AG04450 (cell line): ENCODE measurements at places on chromosomes 6 and 20.

GRCh38 chr20:55271371-55271770 is 733.9 kb downstream of the CBLN4 start:
- no peak for DNase-seq

DNA sequence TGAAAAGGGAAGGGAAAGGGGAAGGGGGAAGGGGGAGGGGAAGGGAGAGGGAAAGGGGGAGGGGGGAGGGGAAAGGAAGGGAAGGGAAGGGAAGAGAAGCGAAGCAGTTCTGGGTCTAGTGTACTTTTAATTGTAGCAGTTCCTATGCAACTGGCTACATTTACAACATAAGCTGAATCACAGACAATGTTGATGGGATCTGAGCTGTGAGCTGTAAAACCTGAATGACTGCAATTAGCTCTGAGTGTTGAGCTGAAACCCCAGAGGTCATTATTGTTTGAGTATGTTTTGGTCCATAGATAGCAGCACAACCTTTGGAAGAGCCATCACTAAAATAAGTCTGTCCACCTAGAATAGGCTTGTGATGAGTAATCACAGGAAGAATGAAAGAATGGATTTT is 7.2 kb upstream of the ABHD12 start:
- no peak for DNase-seq

- no peak for DNase-seq
These were observed 1.2 kb upstream of the PNPLA1 start for GRCh38 chr6:36268478-36269275.

DNA sequence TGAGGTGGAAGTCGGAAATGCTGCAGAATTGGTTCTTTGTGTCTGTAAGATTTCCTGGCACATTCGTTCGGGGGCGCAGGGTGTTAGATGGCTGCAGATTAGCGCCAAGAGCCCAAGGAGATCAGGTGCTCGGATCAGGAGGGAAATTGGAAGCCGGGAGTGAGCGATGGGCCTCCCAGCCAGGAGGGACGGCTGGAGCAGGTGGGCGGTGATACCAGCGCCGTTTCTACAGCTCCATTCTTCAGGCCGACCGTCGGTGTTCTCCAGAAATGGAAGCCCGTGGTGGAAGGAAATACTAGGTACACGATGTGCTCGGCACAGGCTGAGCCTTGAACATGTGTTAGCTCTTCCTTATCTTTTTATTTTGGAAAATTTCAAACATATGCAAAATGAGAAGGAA is 6.5 kb downstream of the SIRPA start:
- DNase-seq: no peak

DNA sequence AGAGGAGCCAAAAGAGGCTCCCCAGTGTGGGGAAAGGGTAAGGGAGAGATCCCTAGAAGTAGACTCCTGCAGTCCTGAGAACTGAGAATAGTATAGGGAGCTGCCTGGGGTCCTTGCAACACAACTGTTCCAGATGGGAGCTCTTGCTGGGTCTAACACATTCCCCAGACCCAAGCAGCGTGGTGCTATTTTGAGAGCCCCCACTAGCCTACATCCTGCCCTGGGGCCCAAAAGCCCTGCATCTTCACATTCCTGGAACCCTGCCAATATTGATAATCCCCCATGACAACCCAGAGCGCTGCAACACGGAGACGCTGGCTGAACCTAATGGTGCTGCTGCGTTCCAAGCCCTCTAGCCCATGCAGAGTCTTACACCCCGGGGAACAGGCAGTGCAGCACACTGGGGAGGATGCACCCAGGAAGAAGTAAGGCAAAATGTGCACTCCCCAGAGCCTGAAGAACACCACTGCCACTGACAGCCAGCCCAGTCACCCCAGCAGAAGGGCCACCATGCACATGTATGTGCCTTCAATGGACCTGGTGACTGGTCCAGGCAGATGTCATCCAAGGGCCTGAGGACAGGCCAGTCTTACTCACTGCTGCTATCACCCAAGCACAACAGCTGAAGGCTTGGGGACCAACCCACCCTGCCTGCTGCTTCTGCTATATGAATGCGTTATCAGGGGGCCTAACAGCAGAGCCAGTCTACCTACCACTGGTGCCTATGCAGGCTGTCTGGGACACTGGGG is 7.0 kb upstream of the RNF217 start:
- no peak for DNase-seq

- DNase-seq: no peak
These were observed 120.4 kb upstream of the ZNF184 start for GRCh38 chr6:27593200-27593818.

GRCh38 chr20:40282541-40282940 is 406.5 kb downstream of the MAFB start:
- no peak for DNase-seq

- no peak for DNase-seq
These were observed 253.8 kb downstream of the NKAIN2 start for GRCh38 chr6:124057461-124057860.
